Frontal cortex (tissue), 4 donors: ENCODE measurements at places on chromosomes 4 and X. TPM values are rescaled to one million over a fixed set of nuclear protein-coding genes. Genes with fewer than 3 reads are reported as not detected.

Gene ZNF630
- 8.6 TPM for total RNA-seq

Gene NRK
- under 0.01 TPM for total RNA-seq

Gene CSAG2
- not detected for total RNA-seq

Gene ELF4
- 0.41 TPM for total RNA-seq

Gene ESX1
- total RNA-seq, result not detected

Gene RPGR
- total RNA-seq, result 4.5 TPM

Gene RTL3
- not detected for total RNA-seq

Gene RP2
- total RNA-seq, result 20.8 TPM

Gene KLF8
- 12.6 TPM for total RNA-seq

Gene SERTM2
- total RNA-seq, result under 0.01 TPM

Gene HSD17B11
- 52.6 TPM for total RNA-seq

Gene IL2RG
- total RNA-seq, result not detected

Gene CORIN
- 0.82 TPM for total RNA-seq

Gene TEX13D
- not detected for total RNA-seq

Gene STATH
- total RNA-seq, result not detected

Gene MTNR1A
- total RNA-seq, result not detected

Gene TNMD
- total RNA-seq, result not detected

Gene ADAM29
- 0.41 TPM for total RNA-seq

Gene SSX4B
- not detected for total RNA-seq

Gene SHROOM2
- total RNA-seq, result 19.2 TPM

Gene TMPRSS11D
- total RNA-seq, result not detected

Gene PASD1
- total RNA-seq, result not detected

Gene CNOT6L
- total RNA-seq, result 40.4 TPM

Gene NAA11
- total RNA-seq, result not detected

Gene SMIM10L2A
- total RNA-seq, result 9.0 TPM

Gene ANXA3
- total RNA-seq, result 5.7 TPM

Gene TIGD4
- total RNA-seq, result 3.3 TPM

Gene TENM3
- 78.3 TPM for total RNA-seq

Gene PROM1
- 87.6 TPM for total RNA-seq

Gene TACC3
- 2.0 TPM for total RNA-seq
